Pulmonary artery endothelial cell (primary cell): ENCODE measurements at places on chromosomes 2 and 18.

DNA sequence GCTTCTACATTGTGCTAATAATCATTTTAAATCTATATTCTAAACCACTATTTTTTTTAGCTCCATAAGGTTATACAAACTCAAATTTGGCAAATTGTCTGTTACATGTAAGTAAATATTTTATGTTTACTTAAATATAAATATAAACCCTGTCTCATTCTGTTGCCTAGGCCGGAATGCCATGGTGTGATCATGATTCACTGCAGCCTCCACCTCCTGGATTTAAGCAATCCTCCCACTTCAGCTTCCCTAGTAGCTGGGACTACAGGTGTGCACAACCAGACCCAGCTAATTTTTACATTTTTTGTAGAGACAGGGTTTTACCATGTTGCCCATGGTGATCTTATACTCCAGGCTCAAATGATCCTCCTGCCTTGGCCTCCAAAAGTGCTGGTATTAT lies 124.7 kb downstream of the MEIS1 start:
- DNase-seq = no peak

DNA sequence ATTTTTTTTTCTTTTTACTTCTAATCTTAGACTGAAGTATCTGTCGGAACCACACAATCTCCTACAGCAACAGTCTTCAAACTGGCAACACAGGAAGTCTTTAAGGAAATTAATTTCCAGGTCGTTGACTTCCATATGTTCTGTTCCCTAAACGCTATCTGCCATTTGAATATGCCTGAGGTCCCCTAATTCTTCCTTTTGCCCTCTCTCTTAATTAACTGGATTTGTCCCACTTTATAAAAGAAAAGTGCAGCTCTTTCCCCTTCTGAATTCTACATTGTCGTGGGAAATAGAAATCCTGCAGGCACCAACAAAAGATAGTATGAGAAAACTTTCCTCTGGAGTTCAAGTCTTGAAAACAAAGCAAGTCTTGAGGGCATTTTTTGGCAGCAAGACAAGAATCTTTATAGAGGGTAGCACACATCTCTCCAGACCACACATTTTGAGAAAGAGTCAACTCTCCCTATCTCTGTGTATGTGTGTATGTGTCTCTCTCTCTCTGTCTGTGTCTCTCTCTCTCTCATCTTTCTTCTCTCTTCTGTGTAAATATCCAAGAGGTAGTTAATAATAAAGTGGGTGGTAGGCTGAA lies 879.8 kb downstream of the SOCS6 start:
- DNase-seq = no peak

DNA sequence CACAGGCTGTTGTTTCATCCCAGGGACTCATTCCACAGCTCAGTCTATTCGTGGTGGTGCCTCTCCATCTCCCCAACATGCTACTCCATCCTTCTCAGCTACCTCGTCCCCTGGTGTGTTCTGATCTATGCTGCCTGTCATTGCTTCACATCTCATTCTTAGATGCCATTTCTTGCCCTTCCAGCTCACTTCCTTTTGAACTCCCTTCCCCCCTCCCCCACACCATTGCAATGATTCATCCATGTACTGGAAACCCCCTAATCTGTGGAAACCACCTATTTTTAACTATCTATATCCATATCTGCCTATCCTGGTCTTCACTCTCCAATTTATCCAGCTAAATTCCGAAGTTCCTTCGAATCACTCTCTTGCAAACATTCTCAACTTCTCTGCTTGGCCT lies 65.7 kb upstream of the PARD3B start:
- peak; percentile 26 for DNase-seq

- no peak for DNase-seq
These were observed 76.0 kb downstream of the EMX1 start for GRCh38 chr2:72993147-72993932.

DNA sequence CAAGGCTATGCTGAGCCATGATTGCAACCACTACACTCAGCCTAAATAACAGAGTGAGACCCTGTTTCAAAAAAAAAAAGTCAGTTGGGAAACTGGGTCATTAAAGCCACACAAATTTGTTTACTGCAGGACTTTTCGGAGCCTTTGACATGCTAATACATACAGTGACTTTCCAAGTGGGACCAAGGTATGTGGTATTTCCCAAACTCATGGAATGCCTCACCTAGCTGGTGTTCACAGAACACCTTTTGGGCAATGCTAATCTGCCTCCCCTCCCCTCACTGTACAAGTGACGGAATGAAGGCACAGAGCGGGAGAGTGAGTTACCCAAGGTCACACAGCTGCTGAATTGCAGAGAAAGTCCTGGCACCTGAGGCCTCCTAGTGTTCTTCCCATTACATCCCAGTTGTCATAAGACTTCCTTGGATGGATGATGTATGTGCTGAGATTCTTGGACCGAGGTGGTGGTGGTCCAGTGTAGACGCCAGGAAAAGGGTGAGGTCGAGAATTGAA lies 30.7 kb downstream of the ATOH8 start:
- DNase-seq = no peak

DNA sequence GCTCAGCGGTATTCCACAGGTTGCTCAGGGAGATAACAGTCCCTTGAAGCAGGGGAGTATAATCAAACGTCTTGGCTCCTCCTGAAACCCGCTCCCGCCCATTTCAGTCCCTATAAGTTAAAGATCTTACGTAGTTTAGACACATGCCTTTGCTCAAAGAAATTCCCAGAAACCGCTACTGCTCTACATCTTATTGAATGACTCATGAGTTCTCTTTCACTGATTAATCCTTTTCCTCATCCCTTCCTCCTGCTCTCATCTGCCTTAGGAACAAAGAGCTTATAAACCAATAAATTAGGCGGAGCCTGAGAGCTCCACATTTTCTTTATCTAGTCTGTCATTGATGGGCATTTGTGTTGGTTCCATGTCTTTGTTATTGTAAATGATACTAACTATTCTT lies 4.2 kb upstream of the SERPINB4 start:
- no peak for DNase-seq

DNA sequence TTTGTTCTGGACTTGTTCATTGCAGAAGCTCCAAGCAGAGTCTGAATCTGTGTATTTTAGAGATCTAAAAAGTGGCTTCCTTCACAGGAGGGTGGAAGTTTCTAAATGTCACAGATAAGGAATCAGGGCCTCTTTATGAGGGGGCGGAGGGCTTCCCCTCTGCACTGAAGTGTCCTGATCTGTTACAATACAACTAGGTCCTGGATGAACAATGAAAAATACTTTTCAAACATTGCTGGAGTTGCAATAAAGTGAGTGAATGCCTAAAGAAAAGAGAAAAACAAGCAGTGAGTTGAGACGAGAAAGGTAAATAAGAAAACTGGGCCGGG lies 179.3 kb upstream of the HDAC4 start:
- DNase-seq = no peak

GRCh38 chr2:221102896-221103688 lies 469.0 kb downstream of the EPHA4 start:
- no peak for DNase-seq

- DNase-seq = no peak
These were observed 2.4 kb downstream of the KLF11 start for GRCh38 chr2:10045561-10046355.

GRCh38 chr2:181780657-181781056 lies 100.3 kb upstream of the NEUROD1 start:
- no peak for DNase-seq

- DNase-seq = no peak
These were observed 154.5 kb downstream of the MGAT5 start for GRCh38 chr2:134408386-134408785.

- DNase-seq = no peak
These were observed 38.8 kb downstream of the TDRD15 start for GRCh38 chr2:21162615-21162878.
